ENCODE measurements at places on chromosomes 6 and 20.

- DNase-seq = no peak
Observed at GRCh38 chr20:2672446-2672845, 8.4 kb upstream of the IDH3B start.

DNA sequence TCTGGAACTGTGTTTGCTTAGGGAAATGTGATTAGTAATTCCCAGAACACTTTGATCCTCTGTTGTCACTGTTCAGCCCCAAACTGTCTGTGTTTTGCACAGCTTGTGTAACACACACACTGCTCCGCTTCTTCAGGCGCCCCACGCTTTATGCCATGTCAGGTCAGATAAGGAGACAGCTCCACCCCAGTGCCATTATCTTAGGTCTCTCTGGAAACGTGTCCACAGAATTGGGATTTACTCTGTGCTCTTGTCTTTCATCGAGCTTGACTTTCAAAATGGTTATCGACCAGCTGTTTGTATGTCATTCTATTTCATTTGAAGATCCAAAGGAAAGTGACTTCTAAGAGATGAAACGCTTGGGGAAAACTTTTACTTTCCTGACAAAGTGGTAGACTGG lies 106.4 kb upstream of the SSTR4 start:
- no peak for DNase-seq

GRCh38 chr6:4925580-4925979 lies 78.3 kb downstream of the RPP40 start:
- no peak for DNase-seq

DNA sequence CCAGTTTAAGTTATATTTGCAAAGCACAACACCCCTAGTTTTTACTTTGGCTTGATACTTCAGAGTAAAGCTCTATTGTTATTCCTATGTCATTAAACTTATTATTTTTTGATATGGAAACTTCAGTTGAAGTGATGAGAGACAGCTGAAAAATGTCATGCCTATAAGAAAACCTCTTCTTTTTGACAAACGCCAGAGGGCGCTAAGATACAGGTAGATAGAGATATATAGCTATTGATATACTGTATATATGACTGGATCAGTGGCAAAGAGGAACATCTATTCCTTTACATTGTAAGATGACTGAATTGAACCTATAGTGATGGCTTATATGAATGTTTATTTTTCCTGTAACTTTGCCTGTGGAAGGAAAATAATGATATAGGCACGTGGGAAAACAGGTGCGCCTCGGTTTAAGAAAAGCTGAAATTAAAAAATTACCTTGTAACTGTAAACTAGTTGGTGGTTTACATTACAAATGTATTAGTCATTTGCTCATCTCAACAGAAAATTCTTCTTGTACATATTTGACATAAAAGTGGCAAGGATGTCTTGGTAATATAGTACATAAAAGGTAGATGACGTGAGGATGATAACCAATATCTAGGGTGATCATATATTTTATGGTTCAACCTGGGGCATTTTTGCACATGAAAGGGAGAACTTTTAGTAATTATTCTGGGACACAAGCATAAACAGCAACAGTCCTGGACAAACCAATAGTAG lies 74.1 kb downstream of the LAMA4 start:
- DNase-seq = peak; percentile 92

DNA sequence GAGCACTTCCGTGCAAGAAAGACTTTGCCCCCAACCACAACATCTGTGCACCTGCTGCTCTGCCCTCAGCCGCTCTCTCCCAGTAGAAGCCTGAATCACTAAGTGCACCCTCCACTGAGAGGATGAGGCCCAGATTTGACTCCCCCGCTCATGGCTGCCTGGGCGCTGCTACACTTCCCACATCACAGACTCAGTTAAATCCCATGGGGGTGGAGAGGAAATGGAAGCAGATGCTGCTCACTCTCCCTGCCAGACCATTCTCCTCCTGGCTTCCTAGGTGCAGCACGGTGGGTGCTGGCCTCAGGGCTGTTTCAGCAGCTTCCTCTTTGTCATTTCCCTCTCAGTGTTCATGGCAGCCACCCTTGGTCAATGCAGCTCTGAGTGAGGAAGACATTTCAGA lies 4.8 kb downstream of the CST5 start:
- DNase-seq = peak; percentile 90

GRCh38 chr6:28567506-28567905 lies 41.8 kb downstream of the GPX5 start:
- no peak for DNase-seq

DNA sequence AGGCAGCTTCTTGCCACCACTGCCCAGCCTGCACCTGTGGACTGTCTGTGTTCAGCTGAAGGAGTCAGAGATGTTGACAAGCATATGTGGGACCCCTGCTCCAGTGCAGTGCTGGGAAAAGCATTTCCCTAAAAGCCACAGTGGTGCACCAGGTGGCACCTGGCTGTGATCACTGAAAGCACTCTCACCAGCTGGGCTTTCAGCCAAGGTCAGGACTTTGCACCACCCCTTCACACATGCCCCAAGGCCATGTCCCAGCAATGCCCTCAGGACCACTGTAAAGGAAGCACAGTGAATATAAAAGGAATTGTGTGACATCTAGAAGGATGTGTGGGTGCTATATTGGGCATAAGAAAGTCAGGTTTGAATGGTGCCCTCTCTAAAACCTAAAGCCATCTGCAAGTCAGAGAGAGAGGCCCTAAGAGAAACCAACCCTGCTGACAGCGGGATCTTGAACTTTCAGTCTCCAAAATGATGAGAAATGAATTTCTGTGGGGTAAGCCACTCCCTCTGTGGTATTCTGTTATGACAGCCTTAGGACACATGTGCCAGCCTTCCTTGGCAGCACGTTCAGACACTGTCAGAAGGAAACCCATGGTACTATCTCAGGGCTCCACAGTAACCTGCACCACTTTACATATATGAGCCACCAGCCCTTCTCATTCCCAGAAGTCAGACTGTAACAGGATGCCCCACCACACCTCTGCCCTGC lies 30.7 kb downstream of the CBLN4 start:
- no peak for DNase-seq

GRCh38 chr6:7550433-7550801 lies 8.9 kb downstream of the DSP start:
- DNase-seq = peak; percentile 60

- DNase-seq = no peak
Observed at GRCh38 chr20:49510562-49511122, 28.2 kb upstream of the KCNB1 start.

GRCh38 chr6:5439749-5440148 lies 178.4 kb downstream of the FARS2 start:
- no peak for DNase-seq

- DNase-seq = peak; percentile 37
Observed at GRCh38 chr20:11716239-11716944, 201.3 kb upstream of the BTBD3 start.

GRCh38 chr20:35698298-35699126 lies 640 bp downstream of the NFS1 start:
- peak; percentile 65 for DNase-seq

GRCh38 chr20:9889270-9889981 lies 50.5 kb upstream of the PAK5 start:
- DNase-seq = no peak

DNA sequence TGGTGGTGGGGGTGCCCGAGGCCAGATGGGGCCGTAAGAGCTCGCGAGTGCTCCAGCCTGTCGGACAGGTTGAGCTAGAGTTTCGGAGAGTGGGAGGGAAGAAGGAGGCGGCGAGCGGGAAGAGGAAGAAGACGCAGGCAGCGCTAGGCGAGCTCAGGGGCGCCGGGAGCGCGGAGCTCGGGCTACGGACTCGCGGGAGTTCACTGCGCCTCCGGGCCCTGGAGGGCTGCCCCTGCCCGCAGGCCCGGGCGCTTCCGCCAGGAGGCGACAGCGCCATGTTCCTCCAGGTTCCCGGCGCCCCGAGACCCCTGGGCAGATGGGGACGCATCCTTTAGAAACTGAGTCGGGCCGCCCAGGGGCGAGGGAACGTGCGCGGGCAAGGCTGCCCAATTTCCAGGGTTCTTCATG lies 984 bp downstream of the TFAP2C start:
- peak; percentile 21 for DNase-seq

- peak; percentile 36 for DNase-seq
Observed at GRCh38 chr6:103672169-103672568, 1187.5 kb downstream of the HACE1 start.

GRCh38 chr6:3330199-3330598 lies 71.5 kb downstream of the PSMG4 start:
- DNase-seq = no peak

- peak; percentile 23 for DNase-seq
Observed at GRCh38 chr20:10490706-10491105, 55.6 kb downstream of the SLX4IP start.

- DNase-seq = no peak
Observed at GRCh38 chr20:44075950-44076232, 111.1 kb downstream of the JPH2 start.

All from NCI-H2171 treated with DMSO at 0.1 percent for 48 hours (cell line).